Glomerular endothelial cell (primary cell): ENCODE measurements at places on chromosomes 5 and 9. TPM values are rescaled to one million over a fixed set of nuclear protein-coding genes. Genes with fewer than 3 reads are reported as not detected.

- no peak for DNase-seq
These were observed 19.6 kb upstream of the TMEM252 start for GRCh38 chr9:68560071-68560844.

- DNase-seq, result peak; percentile 77
These were observed 15.9 kb downstream of the ENG start for GRCh38 chr9:127838375-127839078.

DNA sequence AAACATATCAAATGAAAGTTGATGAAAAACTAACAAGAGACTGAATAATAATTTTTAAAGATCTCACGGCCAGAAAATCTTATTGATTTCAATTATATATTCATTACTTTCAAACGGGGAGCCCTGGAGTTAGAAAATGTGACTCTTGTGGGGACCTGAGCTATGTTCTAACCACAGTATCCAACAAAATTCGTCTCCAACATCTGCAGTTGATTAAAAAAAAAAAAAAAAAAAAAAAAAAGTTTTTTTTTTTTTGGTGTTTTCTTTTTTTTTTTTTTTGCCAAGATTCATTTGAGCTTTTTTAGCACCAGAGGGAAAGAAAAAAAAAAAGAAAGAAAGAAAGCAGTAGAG lies 144.3 kb upstream of the PIK3R1 start:
- DNase-seq, result no peak

The ASPN gene
- total RNA-seq, result not detected in 2 replicates
